Stimulated activated CD4-positive, alpha-beta T cell treated with anti-CD3 and anti-CD28 coated beads, Interleukin-2, amount 100 ng/mL, for 24 hours (primary cell): ENCODE measurements at places on chromosomes 7 and 10.

DNA sequence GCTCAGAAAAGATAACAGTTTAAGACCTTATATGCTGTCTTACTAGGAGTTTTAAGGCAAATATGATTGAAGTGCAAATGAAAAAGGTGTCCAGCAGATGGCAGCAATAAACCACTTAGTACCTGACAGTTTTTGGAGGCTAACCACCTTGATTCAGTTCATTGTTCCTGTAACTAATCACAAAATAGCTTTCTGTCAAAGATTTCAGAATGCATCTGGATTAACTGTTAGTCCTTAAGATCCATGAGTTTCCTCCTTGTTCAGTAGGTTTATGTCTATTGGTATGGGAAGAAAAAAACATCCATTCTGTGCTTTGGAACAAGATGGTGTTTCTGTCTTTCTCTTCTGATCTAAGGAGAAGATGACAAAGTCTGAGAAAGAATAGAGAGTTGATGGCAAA, 46.6 kb downstream of the CCSER2 start:
- DNase-seq = peak; percentile 48

DNA sequence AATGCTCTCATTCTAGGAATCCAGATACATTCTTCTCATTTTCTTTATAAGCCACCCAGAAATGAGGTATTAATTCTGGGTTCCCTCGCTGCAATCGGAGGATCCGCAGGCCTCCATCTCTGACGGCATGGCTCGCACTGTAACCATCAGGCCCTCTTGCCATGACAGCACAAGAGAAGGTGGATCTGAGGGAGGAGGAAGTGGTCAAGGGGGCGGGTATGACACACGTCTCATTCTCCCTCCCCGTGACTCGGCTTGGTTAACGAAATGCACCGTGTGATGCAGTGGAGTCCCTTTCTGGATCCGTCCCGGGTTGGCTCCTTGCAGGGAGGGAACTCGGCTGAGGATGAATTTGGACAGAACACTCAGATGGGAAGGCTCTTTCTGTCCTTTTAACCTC, 280.2 kb downstream of the TCERG1L start:
- no peak for DNase-seq

- no peak for DNase-seq
These were observed 24.9 kb upstream of the SFRP5 start for GRCh38 chr10:97796651-97797050.

GRCh38 chr10:34370126-34370525, 445.0 kb downstream of the PARD3 start:
- no peak for DNase-seq

DNA sequence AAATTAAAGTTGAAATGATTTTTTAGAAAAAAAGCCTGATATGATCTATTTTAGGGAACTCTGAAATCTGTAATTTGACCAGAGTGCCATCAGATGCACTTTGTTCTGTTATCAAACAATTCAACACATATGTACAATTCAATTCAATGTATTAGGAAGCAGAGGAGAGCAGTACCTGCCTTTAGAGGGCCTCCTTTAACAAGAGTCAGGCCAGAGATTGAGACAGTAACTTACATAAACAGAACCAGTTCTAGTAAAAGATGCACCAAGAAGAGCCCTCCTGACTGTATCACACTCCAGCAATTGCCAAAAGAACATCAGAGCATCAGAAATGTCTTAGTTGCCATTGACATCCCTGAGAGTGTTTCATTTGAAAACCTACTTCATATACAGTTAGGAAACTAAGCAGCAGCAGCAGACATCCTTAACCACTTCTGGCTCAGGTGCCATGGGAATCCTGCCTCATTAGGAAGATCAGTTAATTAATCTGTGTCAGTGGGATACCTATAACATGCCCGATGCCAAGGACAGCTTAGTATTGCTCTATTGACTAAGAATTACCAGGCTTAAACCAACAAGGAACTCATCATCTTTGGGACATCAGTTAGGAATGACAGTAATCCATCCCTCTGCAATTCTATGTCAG, 1222.6 kb upstream of the LRRN3 start:
- no peak for DNase-seq

DNA sequence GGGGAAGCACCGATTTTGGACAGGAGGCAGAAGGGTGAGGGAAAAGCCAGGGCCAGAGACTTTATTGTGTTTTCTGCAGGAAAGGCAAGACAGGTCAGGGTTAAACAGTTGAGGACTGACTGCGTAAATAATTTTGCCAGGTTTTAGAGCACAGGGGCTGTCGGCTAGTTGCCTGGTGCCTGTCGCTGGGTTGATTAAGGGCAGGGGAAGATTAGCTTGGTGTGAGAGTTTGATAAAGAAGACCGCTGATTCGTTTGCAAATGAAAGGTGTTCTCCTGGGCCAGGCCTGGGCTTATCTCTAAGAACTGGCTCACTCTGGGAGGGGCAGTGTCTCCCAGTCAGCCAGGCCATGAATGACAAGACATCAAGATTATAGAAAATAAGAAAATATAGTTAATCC, 75.6 kb downstream of the SLC37A3 start:
- DNase-seq = no peak

DNA sequence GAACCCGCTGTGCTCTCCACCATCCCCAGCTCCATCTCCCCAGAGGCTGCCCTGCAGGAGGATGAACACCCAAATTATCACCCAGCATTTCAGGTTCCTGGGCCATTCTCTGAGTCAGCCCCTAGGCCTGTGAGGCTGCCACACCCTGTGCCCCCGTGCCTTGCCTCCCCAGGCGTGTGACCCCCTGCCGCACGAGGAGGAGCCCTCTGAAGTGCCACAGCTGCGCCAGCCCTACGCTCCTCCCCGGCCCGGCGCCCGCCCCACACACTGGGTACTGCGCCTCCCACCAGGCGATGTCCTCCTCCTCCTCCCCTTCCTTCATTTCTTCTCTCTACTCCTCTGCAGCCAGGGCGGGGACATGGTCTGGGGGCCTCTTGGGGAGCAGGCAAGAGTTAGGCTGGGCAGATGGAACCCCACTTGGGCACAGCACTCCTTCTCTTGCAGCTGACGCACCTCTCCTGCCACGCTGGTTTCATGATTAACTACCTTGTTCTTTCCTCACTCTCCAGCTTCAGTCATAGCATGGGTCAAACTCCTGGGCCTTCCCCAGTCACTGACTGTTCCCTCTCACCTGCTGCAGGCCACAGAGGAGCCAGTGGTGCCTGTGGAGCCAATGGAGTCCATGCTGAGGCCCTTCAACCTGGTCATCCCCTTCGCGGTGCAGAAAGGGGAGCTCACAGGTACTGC, 12.7 kb upstream of the ATP6V1F start:
- no peak for DNase-seq

GRCh38 chr10:131757285-131758058, 143.3 kb upstream of the PPP2R2D start:
- DNase-seq = no peak

GRCh38 chr10:31770307-31770902, 158.2 kb downstream of the ARHGAP12 start:
- peak; percentile 64 for DNase-seq

DNA sequence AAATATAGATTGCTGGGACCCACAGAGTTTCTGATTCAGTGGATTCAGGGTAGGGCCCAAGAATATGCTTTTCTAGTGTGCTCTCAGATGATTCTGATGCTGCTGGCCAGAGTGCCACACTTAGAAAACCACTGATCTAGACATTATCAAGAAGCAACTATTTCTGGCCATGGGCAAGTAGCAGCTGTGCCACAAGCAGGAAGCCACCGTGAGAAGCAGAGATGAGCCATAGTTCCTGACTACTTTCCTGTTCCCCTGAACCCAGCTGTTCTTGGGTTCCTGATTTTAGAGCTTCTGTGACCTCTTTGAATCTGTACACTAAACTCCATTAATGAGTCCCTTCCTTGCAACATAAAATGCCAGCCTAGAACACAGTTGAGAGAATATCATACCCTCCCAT, 38.1 kb upstream of the PIK3AP1 start:
- DNase-seq = no peak

DNA sequence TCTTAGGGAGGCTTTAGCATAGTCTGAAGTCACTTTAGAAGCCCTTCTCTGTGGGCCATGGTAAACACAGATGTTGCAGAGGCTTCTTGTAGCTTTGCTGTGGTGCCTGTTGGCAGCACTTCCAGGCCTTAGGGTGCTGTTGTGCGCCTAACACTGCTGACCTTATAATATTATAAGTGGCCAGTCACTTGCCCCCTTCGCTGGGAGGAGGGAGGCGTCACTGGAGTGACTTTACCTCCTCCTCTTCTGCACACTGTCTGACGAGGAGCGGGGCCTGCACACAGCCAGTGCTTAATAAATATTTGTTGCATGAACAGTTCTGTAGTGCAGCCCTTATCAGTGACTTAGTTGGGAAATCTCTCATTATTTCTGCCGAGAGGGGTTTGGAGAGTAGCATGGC, 63.3 kb downstream of the WDR37 start:
- no peak for DNase-seq

GRCh38 chr10:62560201-62560819, 186.1 kb downstream of the ZNF365 start:
- DNase-seq = no peak

DNA sequence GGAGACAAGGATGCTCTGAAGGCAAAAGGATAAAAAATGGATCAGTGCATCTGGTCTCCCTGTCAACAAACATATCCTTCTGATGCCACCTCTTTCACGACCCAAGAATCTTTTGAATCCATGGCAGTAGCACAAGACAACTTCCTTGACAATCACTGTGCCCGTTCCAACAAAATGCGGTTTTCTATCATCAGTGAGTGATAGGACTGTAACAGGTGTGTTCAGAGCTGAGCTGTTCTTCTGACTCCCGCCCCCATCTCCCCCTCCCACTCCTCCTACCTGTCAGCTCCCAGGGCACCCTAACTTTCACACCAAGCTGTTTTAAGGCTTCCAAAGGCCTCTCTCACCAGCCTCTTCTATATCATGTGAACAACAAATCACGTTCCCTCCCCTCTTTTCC, 74.8 kb downstream of the PARD3 start:
- DNase-seq = no peak

DNA sequence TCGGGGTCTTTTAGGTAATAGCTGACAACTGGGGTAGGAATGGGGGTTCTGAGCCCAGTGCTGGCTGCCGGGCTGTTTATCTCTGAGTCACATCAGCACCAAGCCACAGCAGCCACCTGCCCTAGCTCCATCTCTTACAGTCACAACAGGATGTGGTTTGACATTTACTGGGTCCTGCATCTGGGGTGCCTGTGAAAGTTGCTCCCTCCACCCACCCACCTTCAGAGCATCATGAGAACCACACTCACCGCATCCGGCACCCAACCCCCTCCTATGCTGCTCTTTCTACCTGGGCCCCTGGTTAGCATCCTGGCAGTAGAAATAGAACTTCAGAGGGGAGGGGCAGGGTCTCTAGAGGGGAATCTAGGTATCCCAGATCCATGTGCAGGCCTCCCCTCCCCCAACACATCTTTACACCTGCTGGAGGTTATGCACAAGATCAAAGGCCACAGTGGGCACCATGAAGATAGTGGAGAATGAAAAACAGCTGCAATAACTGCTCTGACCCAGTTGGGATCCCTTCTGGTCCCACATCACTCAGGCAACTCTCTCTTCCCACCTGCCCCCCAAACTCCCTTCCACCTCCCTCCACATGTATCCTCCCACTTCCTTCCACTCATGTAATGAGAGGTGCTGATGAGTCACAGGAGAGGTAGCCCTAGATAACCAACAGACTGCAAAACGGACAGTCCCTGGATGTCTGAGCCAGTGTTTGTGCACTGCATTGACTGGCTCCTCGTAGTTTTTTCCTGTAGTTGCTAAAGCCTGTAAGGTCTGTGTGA, 38.2 kb downstream of the PRSS2 start:
- peak; percentile 96 for DNase-seq
